ENCODE measurements at places on chromosomes 4 and X.

- no peak for DNase-seq
Measured at GRCh38 chrX:112470551-112470950, 209.2 kb downstream of the LHFPL1 start.

DNA sequence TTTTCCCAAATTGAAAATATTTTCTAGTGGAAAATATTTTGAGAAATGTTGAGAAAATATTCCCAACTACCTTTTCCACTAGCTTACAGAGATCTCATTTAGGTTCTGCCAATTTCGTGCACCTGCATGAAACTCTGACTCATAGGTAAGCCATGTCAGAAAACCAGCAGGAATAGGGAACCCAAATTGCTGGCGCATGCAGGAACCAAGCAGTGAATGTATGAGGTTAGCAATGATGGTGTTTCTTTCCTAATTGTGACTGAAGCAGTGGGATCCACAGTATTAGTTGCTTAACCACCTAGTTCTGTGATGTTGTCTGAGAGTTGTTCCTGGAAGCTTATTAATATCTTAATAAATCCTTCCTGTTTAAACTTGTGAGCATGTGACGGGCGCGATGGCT is 381.0 kb upstream of the TRAM1L1 start:
- no peak for DNase-seq

DNA sequence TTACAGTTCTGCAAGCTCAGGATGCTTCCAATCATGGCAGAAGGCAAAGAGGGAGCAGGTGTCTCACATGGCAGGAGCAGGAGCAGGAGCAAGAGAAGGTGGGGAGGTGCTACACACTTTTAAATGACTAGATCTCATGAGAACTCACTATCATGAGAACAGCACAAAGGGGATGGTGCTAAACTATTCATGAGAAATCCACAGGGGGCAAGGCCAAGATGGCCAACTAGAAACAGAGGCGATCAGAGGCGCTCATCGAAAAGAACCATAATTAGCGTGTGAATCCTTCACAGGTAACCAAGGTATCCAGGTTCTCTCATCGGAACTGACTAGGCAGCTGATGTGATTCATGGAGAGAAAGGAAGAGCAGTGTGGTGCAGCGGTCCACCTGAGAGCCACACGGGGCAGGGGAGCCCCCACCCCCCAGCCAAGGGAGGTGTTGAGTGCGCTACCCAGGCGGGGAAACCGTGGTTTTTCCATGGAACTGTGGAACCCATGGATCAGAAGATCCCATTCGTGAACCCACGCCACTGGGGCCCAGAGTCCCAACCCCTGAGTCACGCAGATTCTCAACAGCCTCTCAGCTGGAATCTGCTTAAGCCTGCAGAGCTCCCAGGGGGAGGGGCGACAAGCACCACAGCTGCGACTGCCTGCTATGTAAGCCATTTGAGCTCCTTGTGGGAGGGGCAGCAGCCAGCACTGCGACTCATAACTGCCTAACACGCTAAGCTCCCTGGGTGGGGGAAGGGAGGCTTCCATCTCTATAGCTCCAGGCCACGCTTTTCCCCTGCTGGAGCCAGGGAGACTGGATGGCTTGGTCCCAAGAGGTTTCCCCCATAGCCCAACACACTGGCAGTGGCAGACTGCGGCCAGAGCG is 46.7 kb downstream of the FGF16 start:
- DNase-seq: no peak

DNA sequence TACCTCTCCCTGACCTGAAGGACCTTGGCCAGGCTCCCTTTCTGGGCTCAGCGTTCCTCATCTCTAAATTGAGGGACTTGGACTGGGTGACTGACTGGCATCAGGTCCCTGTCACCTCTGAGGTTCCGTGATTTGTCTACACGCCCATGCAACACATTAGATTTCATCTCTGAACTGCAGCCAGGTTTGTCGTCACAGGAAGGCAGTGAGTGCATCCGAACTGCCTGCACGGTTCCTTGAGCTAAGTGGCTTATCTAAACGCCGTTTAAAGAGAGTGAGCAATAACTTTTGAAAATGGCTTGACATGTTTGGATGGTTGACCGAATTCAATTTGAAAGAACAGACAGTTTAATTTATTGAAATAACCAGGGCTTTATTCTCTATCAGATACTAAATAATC is 70.1 kb downstream of the PCYT1B start:
- DNase-seq: no peak

- no peak for DNase-seq
Measured at GRCh38 chrX:80485543-80485942, 65.3 kb downstream of the TENT5D start.

GRCh38 chr4:120801137-120801758 is 121.3 kb downstream of the PRDM5 start:
- no peak for DNase-seq

GRCh38 chr4:76867377-76867776 is 30.6 kb downstream of the SOWAHB start:
- no peak for DNase-seq

GRCh38 chr4:182969651-182970279 is 52.6 kb upstream of the DCTD start:
- no peak for DNase-seq

DNA sequence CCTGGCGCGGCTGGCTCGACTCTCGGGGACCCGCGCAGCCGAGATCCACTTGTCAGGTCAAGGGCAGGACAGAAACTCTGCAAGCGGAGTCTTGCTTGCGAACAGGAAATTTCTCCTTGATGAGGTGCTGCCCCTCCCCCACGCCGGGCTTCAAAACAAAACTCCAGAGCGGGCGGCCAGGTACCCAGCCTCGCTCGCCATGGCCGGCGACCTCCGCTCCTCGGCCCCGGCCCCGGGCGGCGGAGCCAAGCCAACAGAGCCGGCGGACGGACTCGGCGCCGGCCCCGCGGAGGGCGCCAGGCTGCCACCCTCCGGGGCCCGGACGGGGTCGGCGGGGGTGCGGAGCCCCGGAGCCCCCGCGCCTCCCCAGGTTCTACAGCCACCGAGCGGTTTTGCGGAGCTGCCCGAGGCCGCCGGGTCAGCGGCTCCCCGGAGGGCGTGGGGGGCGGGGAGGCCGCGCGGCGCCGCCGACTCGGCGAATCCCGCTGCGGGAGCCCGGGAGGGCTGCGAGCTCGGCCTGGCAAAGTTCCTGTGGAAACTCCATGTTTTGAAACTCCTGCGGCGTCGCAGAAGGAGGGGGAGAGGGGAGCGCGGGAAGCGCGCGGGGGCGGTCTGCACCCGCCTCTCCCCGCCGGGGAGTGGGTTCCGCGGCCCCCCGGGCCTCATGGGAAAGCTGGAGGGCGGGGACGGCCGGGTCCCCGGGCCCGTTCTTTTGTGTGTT is 11.7 kb upstream of the BCOR start:
- DNase-seq: no peak

DNA sequence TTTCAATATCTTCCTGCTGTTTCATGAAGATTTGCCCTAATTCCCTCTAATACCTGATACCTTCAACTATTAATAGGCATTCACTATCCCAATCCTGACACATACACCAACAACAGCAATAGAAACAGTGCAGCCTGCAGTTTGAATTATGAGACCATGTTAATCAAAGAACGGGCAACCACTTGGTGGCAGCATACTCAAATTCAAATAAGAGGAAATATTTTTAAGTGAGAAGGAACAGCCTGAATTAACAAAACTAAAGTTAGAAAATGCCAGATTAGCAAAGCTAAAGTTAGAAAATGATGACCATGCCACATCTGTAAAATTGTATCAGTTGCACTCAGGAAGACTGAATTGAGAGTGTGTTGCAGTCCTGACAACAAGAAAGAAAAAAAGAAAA is 204.9 kb downstream of the SMARCA1 start:
- DNase-seq: peak; percentile 3

DNA sequence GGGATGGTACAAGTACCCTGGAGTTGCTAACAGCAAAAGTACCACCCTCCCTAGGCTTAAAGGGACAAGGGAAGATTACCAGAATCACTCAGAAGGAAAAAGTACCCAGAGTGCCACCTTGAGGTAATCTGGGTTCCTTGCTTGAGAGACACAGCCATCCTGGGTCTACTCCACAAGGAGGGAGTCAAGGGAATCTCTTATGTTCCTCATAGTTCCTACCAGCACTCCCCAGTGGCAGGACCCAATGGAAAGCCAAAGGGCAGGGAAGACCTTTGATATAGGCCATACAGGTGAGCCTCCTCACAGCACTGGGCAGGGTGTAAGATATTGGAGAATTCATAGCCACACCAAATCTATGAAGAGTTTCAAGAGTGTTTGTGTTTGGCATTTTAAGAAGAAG is 5.7 kb downstream of the IL2 start:
- peak; percentile 29 for DNase-seq

DNA sequence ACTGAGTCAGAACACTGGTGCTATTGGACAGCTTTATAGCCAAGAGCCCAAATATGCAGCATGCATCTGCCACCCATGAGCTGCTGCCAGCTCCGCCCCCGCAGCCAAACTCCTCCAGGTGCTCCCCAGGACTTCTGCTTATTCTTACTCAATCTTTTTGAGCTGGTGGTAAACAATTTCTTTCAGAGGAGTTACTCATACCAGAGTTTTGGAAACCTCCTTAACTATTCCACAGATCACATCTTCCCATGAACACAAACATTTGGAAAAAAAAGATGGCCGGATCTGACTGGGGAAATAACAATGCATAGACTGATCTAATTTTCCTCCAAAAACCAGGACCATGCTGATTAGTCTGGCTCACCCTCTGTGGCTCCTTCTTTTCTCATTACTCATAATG is 399.9 kb downstream of the GPM6A start:
- no peak for DNase-seq

GRCh38 chr4:112951362-112952312 is 97.8 kb upstream of the ANK2 start:
- peak; percentile 43 for DNase-seq

DNA sequence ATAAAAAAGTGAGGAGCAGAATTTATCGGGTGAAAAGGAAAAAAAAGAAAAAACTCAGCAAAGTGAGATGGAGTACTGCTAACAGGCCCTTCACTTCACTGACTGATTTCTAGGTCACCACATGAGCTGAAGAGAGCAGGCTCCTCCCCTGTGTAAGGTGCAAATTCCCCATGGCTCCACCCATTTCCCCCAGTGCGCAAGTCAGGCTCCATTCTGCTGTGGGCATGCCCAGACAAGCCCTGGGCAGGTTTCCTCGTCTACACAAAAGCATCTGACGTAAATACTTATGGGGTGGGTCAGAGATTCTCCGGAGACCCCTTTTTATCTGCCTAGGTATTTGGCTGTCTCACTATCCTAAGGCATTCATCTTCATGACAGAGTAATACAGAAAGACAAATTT is 157.9 kb downstream of the MAGEB5 start:
- DNase-seq: no peak

DNA sequence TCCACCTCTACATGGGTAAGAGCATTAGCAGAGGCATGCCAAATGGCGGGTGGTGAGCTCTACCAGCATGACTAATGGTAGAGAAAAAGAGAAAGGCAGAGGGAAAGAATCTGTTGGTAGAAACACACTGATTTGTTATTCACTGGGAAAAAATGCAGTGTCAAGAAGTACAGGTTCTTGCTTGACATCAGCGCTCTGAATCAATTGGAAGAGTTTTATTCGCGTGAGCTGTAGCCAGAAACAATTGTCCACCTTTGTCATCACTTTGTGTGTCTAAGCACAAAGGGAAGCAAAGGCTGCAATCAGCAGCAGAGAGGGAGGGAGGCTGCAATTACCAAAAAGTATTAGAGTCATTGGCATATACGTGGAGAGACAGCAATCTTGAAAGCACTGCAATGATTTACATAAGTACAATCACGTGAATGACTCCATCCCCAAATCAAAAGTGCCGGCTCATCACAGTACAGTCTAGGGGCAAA is 67.7 kb upstream of the HS3ST1 start:
- no peak for DNase-seq

Measured in cerebellar cortex (tissue), 1 donor.